Muscle of arm (tissue), 14 donors: ENCODE measurements at places on chromosomes 2 and 18.

GRCh38 chr2:23658466-23658942 is 268.4 kb downstream of the ATAD2B start:
- no peak for DNase-seq

- no peak for DNase-seq
Observed at GRCh38 chr2:147096671-147097070, 748.2 kb upstream of the ACVR2A start.

GRCh38 chr2:74947703-74948102 is 10.7 kb upstream of the POLE4 start:
- DNase-seq, result no peak

DNA sequence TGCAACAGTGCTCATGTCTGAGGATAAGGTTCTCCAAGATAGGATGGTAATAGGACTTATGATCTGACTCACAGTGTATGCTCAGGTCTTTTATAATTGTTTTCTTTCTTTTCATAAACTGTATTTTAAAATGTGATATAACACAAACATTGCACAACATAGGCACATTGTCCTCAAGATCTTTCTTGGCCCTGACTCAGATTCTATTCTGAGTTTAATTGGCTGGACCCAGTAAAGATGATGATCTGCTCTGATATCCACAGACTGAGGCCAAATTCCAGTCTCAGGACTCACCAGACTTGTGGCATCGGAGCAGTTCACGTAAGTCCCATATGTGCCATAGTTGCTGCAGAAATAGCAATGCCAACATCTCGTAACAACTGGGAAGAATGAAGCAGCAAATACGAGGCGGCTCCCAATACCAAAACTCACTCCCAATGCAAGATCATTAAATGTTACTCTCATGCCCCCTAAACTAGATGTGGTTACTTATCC is 448.9 kb upstream of the SLC14A2 start:
- no peak for DNase-seq

DNA sequence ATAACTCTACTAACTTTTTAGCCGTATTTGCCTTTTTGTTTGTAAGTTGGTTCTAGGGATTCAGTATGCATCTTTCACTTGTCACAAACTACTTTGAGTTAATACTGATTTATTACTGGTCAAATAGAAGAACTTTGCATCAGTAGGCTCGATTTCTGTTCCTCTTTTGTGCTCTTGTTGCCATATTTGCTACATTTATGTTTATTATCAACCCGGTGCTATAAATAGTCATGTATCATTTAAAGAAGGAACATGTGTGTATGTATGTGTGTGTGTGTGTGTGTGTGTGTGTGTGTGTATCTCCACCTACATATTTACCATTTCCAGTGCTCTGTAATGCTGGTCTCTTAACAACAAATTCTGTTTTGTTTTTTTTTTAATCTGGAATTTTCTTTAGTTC is 79.6 kb upstream of the B3GNT7 start:
- DNase-seq, result no peak

DNA sequence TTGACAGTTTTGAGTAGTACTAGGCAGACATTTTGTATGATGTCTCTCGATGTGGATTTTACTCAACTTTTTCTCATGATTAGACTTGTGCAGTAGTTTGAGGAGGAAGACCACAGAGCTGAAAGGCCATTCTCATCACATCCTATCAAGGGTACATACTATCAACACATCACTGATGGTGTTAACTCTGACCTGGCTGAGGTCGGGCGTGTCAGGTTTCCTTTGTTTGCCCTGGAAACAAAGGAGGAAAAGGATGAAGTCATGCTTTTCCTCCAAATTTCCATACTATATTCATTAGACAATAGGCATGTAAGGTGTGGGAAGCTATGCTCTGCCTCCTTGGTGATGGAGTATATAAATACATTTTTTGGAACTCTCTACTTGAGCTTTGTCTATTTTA is 211.1 kb downstream of the DSEL start:
- DNase-seq, result no peak

GRCh38 chr2:23484275-23484674 is 99.3 kb downstream of the KLHL29 start:
- no peak for DNase-seq

DNA sequence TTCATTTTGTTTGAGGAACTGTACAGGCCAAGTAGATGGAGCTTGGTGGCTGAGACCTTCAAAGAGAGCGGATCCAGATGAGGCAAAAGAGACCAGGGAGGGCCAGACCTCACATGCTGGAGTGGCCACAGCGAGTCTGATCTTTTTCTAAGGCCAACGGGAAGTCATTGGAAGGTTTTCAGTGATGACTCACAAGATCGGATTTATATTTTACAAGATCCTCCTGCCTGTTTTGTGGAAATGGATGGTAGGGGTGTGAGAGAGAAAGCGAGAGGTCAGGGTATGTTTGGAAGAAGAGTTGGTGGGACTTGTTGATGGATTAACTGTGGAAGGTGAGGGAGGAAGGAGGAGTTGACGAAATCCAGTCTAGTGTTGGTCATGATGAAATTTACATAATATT is 44.6 kb upstream of the TUBA3D start:
- DNase-seq, result no peak

DNA sequence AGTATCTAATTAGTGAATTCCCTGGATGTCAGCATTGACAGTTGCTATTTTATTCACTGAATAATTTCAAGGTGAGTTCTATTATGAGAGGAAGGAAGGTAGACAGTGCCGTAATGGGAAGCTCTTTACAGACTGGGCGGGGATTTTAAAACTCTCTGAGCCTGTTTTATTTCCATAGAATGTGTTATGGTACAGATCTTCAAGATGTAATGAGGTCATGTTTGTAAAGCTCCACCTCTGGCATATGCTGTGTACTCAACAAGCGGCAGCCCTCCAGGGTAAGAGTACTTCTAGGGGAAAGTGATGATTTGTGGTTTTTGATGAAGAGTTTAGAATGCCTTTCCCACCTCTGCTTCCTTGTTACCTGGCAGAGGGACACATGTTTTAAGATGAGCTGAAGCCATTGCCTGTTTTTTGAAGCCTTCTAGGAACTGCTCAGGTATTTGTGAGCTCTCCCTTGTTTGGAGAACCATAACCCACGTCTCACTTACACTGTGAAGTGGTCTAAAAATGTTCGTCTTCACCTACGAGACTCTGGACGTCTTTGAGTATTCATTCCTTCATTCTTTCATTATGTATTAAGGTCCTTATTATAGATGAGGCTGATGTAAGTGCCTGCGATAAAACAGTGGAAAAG is 251.2 kb downstream of the PTGR3 start:
- no peak for DNase-seq

- no peak for DNase-seq
Observed at GRCh38 chr2:27231921-27232320, 14.8 kb downstream of the CAD start.

DNA sequence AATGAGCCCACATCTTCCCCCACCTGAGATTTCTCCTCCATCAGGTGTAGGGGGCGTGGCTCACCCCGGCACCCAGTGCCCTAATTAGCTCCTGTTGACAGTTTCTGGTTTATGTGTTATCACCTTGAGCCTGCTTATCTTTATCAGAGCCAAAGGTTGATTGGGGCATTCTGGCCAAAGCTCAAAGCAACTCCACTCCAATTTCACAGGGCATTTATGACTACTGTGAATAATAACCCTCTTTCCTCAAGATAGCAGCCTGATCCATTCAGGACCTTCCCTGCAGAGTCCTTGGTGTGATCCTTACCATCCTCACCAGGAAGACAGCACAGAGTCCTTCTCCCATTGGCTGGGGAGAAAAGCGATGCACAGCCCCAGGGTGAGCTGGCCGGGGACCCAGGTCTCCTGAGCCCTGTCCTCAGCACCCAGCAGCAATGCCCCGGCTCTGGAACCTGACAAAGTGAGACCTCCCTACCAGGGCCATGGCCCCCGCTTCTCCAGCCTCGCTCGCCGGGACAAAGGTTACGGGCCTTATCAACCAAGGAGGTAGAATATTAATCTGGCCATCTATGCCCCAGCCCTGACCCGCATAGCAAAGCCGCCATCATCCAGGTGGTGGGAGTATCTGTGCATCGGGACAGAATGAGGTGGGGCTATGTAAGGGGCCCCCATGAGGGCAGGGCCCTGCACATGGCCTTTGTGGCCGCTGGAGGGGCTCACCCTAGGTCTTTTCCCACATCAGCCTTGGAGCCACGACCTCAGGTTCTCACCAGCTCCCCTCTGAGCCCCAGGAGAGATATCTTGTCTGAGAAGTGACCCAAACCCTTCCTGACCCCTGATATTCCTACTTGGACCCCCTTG is 64.5 kb downstream of the ZFP36L2 start:
- no peak for DNase-seq

- DNase-seq, result no peak
Observed at GRCh38 chr2:35871672-35872071, 483.9 kb upstream of the CRIM1 start.

GRCh38 chr2:98761267-98761781 is 30.4 kb upstream of the MGAT4A start:
- DNase-seq, result no peak

DNA sequence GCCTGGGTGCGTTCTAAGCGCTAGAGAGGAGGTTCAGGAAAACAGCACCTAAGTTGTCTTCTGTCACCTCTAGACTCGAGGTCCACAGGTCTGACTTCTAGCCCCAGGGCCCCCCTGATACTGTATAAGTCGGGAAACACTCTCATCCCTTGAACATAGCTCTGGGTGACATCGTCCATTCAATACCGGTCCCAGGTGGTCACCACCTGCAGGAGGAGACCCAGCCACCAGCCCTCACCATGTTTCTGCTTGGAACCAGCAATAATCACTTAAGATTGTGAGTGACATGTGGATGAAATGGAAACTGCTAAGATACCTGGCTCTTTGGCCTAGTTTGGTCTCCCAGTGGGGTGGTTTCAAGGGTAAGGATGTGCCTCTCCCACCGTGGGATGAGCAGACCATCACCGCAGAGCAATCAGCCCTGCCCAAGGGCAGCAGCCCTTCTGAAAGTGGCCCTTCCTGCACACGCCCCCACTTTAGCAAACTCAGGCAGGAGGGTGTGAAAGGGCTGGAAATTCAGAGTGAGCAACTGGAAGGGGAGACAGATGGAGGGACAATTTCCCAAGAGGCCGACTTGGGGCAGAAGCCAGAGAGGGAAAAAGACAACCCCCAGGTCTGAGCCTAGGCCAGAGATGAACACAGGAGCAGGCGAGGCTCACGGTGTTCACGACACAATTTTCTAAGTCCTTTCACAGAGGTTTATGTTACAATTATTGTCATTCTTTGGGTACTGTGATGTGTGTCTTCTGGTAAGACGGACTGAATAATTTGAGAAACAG is 95.2 kb downstream of the ZNF516 start:
- no peak for DNase-seq

GRCh38 chr2:25763575-25763974 is 90.2 kb upstream of the DTNB start:
- no peak for DNase-seq

- DNase-seq, result no peak
Observed at GRCh38 chr18:8788503-8789429, 83.4 kb downstream of the MTCL1 start.

- DNase-seq, result peak; percentile 52
Observed at GRCh38 chr2:27191070-27191829, 20.6 kb upstream of the ATRAID start.

DNA sequence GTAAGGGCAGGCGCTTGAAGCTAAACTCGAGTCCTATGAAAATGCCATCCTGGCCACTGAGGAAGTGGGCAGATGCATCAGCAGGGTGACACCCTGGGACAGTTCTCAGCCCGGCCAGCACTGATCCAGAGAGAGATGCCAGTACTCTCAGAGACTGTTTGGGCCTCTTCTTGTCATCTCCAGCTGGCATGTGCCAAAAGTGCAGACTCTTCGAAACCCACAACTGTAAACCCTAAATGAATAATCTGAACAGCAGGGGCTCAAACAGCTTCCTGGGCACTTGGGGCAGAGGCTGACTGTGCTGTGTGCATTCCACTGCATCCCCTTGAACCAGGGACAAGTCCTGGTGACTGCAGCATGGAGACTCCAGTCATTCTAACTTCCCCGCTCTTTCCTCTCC is 204.2 kb upstream of the SMAD2 start:
- no peak for DNase-seq

- no peak for DNase-seq
Observed at GRCh38 chr2:160650196-160651118, 156.8 kb upstream of the RBMS1 start.

- DNase-seq, result no peak
Observed at GRCh38 chr2:27916293-27916995, 25.9 kb downstream of the BABAM2 start.

GRCh38 chr18:48661421-48661820 is 122.6 kb downstream of the CTIF start:
- DNase-seq, result no peak

DNA sequence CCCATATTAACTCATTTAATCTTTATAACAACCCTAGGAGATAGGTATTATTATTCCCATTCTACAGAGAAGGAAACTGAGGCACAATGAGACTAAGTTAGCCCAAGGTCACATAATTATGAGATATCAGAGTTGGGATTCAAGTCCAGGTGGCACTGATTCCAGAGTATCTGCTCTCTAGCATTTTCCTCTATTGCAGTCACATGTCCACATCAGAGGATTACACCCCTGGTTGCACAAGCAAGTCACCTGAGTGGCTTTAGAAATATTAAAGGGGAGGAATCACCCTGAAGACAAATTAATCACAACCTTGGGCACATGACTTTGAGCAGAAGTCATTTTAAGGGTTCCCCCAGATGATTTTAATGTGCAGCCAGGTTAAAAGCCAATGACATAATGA is 23.8 kb downstream of the SRD5A2 start:
- DNase-seq, result no peak

- DNase-seq, result no peak
Observed at GRCh38 chr2:64773461-64774118, 119.9 kb upstream of the SERTAD2 start.

DNA sequence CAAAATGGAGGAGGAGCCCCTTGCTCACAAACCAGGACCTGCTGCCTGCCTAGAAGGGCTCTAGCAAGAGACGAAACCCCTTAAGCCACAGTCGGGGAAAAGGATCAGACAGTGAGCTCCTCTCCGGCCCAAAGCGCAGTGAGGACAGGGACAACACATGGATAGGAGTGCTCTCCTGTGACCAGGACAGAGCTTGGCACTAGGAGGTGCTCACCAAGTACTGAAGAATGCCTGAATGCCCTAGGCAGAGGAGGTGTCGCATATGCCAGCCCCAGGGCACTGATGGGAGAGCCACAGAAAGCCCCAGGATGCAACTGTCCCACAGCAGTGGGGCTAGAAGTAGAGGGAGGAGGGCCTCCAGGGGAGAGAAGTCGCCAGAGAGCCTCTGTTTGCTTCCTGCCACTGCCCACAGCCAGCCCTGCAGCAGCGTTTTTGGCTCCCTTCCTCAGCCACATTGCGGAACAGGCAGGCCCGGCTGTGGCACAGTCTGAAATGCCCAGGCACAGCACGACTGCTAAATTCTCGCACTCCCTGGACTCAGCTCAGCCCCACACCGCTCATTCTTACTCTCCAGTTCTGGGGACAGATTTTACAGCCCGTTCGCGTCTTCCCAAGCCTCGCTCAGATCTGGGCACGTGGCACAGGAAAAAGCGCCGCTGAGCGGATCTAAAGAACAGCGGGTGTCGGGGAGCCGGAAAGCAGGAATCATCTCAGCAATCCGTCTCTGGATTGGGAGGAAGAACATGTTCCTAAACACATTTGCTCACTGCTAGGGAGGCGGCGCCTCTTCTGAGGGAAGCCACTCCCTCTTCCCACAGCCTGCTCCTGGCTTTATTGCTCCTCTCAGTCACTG is 98.7 kb upstream of the POU3F3 start:
- no peak for DNase-seq

GRCh38 chr2:172287190-172287589 is 140.2 kb upstream of the ITGA6 start:
- DNase-seq, result no peak
